ENCODE measurements at places on chromosomes 1 and 21. TPM values are rescaled to one million over a fixed set of nuclear protein-coding genes. Genes with fewer than 3 reads are reported as not detected.

DNA sequence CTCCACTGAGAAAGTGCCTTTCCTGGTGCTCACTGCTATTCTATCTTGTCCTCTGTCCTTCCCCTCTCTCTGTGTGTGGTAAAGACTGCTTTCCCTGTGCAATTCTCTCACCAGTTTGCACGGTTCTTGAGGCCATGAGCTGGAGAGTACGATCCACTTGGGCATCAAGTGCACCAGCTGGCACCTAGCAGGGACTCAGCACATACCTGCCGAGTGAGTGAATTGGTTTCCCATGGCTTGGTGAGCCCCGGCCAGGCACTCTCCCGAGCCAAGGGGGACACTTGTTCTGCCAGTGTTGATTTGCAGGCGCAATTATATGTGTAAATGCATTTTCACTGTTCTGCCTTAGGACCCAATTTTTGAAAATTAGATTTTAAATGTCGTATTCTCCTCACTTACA lies 313.5 kb downstream of the DISC1 start:
- peaks cover 14% of the 10 kb centered on the region for H3K4me1 ChIP-seq
- no peaks in the 10 kb centered on the region for H3K36me3 ChIP-seq
- no peak overlapping the region for H3K4me3 ChIP-seq
- DNase-seq = no peak
- H3K27me3 ChIP-seq = no peaks in the 10 kb centered on the region

DNA sequence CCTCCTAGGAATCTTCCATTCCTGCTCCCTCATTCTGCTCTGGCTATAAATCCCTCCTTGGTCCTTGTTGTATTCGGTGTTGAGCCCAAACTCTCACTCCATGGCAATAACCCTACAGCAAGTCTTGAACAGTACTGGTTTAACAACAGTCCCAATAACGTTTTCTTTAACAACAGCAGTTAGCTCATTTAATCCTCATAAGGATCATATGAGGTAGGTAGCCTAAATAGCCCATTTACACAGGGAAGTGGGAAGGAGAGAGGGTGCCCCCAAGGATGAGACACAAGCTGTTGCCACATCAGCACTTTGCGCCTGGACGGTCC lies 444 bp upstream of the AGTRAP start:
- H3K4me3 ChIP-seq = peak overlapping the region; percentile 75
- DNase-seq = no peak
- no peaks in the 10 kb centered on the region for H3K36me3 ChIP-seq
- H3K27me3 ChIP-seq = no peaks in the 10 kb centered on the region

GRCh38 chr1:87113313-87113712 lies 198.9 kb downstream of the HS2ST1 start:
- no peak overlapping the region for H3K27ac ChIP-seq
- H3K4me3 ChIP-seq = no peak overlapping the region
- peaks cover 6% of the 10 kb centered on the region for H3K4me1 ChIP-seq
- H3K36me3 ChIP-seq = no peaks in the 10 kb centered on the region
- H3K27me3 ChIP-seq = no peaks in the 10 kb centered on the region

GRCh38 chr1:152398812-152399698 lies 15.0 kb downstream of the CRNN start:
- H3K4me3 ChIP-seq = no peak overlapping the region
- H3K27me3 ChIP-seq = no peaks in the 10 kb centered on the region
- no peak overlapping the region for H3K27ac ChIP-seq
- H3K36me3 ChIP-seq = no peaks in the 10 kb centered on the region

- no peaks in the 10 kb centered on the region for H3K36me3 ChIP-seq
- no peaks in the 10 kb centered on the region for H3K27me3 ChIP-seq
- no peak for DNase-seq
- no peak overlapping the region for H3K4me3 ChIP-seq
These were observed 7.2 kb downstream of the RPRD2 start for GRCh38 chr1:150371110-150371509.

- DNase-seq = no peak
- H3K4me1 ChIP-seq = no peaks in the 10 kb centered on the region
- no peaks in the 10 kb centered on the region for H3K27me3 ChIP-seq
- H3K27ac ChIP-seq = no peak overlapping the region
- no peaks in the 10 kb centered on the region for H3K36me3 ChIP-seq
These were observed 710.0 kb upstream of the PTBP2 start for GRCh38 chr1:96011606-96012005.

Gene SLC1A7
- 0.44 TPM for total RNA-seq
